Left lobe of liver (tissue), 2 donors: ENCODE measurements at places on chromosomes 1 and 21. TPM values are rescaled to one million over a fixed set of nuclear protein-coding genes. Genes with fewer than 3 reads are reported as not detected.

The LAMC2 gene
- total RNA-seq = 0.30 TPM

DNA sequence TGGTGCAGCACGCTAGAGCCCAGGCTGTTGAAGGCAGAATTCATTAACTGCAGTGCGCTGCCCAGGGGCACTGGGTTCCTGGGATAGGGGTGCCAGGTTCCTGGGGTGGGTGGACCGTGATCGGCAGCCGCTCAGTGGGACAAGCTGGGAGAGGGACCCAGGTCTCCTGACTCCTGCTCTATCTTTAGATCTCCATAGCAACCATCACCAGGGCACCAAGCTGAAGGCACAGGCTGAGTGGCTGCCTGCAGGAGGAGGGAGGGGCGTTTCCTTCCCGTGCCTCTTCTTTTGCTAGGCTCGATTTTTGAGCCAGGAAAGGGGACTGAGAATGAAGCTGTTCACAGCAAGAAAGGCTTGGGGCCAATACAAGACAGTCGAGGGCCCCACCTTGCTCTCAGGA lies 20.9 kb upstream of the CDCP2 start:
- no peak for DNase-seq

The IFNLR1 gene
- 4.5 TPM for total RNA-seq

The TCHH gene
- 0.08 TPM for total RNA-seq

DNA sequence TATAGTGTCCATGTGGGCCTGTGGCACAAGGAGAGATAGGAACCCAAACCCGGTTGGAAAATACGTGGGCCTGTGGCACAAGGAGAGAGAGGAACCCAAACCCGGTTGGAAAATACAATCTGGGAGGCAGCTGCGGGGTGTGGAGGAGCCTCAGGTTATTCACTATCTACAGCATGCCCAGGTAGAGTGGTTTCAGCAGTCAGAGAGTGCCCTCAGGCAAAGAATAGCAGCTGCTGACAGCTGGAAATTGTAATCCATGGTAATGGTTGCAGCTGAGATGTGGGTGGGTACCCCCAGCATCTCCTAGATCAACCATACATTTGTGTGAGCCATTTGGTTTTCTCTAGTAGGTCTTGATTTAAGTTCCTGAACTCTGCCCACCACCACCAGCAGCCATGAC lies 25.8 kb upstream of the MGST3 start:
- DNase-seq = no peak

- DNase-seq = no peak
Observed at GRCh38 chr1:71087713-71088112, 6.9 kb upstream of the ZRANB2 start.

The MRPS21 gene
- total RNA-seq = 27.0 TPM
